ENCODE measurements at places on chromosomes 4 and X. TPM values are rescaled to one million over a fixed set of nuclear protein-coding genes. Genes with fewer than 3 reads are reported as not detected.

The MSANTD1 gene
- 0.87 TPM for total RNA-seq

The ADRA2C gene
- total RNA-seq, result not detected

- H3K4me1 ChIP-seq, result no peaks in the 10 kb centered on the region
- no peak overlapping the region for H3K4me3 ChIP-seq
- H3K36me3 ChIP-seq, result no peaks in the 10 kb centered on the region
- no peak for DNase-seq
- no peak overlapping the region for H3K27ac ChIP-seq
Observed at GRCh38 chr4:109875106-109875505, 27.2 kb downstream of the LRIT3 start.

DNA sequence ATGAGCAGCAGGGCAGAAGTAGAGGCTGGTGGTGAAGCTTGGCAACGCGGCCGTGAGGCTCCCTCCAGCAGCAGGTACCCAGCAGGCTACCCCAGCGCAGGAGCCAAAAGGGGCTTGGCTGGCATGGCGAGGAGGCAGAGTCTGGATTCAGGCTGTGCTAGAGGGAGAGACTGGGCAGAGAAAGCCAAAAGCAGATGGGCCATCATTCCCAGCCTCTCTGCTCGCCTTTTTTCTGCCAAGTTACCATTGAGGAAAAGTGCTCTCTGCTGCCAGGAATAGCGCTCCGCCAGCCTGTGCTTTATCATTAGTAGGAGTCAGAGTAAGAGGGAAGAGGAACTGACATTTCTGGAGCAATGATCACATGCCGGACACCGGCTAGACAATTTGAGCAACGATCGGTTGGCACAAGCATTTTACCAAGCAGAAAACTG is 28.7 kb upstream of the MAP3K15 start:
- H3K27me3 ChIP-seq, result no peaks in the 10 kb centered on the region
- DNase-seq, result no peak
- H3K4me3 ChIP-seq, result no peak overlapping the region

- no peak overlapping the region for H3K27ac ChIP-seq
- DNase-seq, result no peak
- H3K27me3 ChIP-seq, result peaks cover 6% of the 10 kb centered on the region
- H3K36me3 ChIP-seq, result no peaks in the 10 kb centered on the region
- H3K4me3 ChIP-seq, result no peak overlapping the region
Observed at GRCh38 chr4:15320121-15320678, 107.6 kb upstream of the C1QTNF7 start.

GRCh38 chr4:78560296-78560963 is 8.9 kb downstream of the ANXA3 start:
- no peak overlapping the region for H3K4me3 ChIP-seq
- H3K27ac ChIP-seq, result no peak overlapping the region
- DNase-seq, result no peak
- peaks cover 11% of the 10 kb centered on the region for H3K27me3 ChIP-seq
- no peaks in the 10 kb centered on the region for H3K36me3 ChIP-seq
- no peaks in the 10 kb centered on the region for H3K4me1 ChIP-seq

DNA sequence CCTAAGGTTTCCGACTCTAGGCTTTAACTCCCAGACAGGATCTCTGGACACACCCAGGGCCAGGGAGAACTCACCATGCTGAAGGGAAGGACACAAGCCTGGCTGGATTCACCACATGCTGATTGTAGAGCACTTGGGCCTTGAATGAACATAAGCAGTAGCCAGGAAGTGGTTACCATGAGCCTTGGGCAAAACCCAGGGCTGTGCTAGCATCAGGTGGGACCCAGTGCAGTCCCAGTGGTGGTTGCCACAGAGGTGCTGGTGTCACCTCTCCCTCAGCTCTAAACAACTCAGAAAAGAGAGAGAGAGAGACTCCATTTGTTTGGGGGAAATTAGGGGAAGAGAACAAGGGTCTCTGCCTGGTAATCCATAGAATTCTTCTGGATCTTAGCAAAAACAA is 77.0 kb downstream of the KLHL13 start:
- H3K4me3 ChIP-seq, result no peak overlapping the region
- H3K36me3 ChIP-seq, result no peaks in the 10 kb centered on the region
- H3K27me3 ChIP-seq, result no peaks in the 10 kb centered on the region
- DNase-seq, result no peak
- no peaks in the 10 kb centered on the region for H3K4me1 ChIP-seq
- no peak overlapping the region for H3K27ac ChIP-seq

DNA sequence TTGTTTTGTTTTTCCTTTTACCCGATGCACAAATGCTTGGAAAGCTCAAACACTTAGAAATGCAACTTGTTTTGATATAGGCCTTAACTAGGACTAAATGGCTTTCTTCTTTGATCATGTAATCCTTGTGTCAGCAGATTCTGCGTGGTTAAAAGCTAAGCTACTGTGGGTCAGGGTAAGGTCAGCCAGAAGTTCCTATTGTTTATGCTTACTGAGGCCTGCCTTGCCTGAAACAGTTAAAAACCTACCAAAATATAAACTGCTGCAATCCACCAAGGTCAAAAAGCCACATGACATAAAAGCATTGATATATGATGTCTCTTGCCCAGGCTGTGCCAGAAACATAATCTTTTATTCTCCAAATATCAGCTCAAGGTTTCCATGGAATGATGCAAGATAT is 223.4 kb downstream of the FAM47B start:
- H3K4me1 ChIP-seq, result no peaks in the 10 kb centered on the region
- no peak for DNase-seq
- H3K27me3 ChIP-seq, result no peaks in the 10 kb centered on the region
- H3K36me3 ChIP-seq, result no peaks in the 10 kb centered on the region
- H3K4me3 ChIP-seq, result no peak overlapping the region
- no peak overlapping the region for H3K27ac ChIP-seq

- no peak for DNase-seq
- H3K27ac ChIP-seq, result no peak overlapping the region
- no peaks in the 10 kb centered on the region for H3K27me3 ChIP-seq
- H3K36me3 ChIP-seq, result no peaks in the 10 kb centered on the region
Observed at GRCh38 chr4:41104155-41104554, 110.2 kb downstream of the APBB2 start.
